ENCODE measurements at places on chromosomes 11 and 22.

GRCh38 chr11:36452961-36453360 lies 57.1 kb downstream of the TRAF6 start:
- DNase-seq, result no peak

DNA sequence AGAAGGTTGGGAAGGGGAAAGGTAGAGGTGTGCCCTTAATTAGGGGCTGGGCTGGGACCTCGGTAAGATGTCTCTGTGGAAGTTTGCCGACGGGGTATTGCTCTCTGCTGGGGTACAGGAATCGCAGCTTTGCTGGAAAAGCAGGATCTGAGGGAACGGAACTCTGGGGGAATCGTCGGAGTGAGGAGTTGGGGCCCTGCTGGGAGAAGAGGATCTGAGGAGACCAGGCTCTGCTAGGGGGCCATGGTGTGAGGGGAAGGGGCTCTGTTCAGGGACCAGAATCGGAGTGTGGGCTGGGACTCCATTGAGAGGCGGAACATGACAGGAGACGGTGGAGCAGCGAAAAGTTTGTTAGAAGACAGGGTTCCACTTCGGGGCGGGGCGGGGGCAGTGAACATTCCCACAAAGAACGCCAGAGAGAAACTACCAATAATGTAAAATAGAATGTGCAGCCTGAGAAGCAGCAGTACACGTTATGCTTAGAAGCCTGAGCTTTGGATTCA lies 456 bp downstream of the AAMDC start:
- peak; percentile 32 for DNase-seq

DNA sequence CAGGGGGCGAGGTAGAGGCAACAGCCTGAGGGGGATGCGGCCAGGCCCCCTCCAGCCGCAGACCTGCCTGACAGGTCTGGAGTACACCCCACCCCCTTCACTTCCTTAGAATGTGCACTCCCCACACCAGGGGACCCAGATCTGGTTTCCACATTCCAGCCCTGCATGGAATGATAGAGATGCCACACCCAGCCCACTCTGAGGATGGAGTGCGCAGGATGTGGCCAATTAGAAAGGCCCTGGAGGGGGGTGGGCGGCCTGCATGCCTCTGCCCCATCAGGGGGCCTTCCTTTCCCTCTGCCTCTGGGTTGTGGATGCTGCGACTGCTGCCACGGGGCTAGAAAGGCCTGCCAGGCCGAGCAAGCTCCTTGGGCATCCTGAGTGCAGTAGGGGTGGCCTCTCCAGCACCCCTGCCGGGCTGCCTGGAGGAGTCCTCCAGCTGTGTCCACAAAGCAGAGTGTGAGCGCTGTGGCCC lies 28.2 kb upstream of the MGAT3 start:
- no peak for DNase-seq

GRCh38 chr11:134385774-134386565 lies 26.1 kb downstream of the B3GAT1 start:
- no peak for DNase-seq

GRCh38 chr11:120168960-120169681 lies 31.2 kb upstream of the TRIM29 start:
- DNase-seq, result no peak

DNA sequence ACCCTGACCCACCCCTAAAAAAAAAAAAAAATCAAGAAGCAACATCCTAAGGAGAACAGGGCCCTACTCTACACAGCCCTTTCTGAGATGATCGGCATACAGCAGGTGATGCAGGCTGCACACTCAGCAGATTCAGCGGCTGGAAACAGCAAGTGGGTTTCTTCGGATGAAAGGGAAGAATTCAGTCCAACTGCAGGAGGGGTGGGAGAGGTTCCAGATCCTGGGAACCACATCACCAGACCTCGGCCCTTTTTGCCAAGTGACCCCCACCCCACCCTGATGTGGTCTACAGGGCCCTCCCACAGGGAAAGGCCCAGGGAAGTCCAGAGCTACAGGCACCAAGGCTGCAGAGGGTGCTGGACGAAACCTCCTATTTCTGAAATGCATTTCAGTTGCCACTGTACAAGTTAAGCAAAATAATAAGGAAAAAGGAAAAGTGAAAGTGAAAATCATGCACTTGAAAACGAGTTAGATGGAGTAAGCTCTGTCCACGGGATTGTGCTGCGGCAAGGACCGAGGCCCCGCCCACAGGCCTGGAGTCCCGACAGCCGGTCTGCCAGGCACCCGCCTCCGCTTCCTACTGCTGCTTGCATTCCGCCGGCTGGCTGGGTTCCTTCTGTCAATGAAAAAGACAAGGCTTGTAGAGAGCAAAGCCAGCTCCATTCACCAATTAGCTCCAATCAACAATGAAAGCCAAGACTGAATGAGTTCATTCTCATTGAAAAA lies 16.0 kb upstream of the PHLDA2 start:
- peak; percentile 83 for DNase-seq

- no peak for DNase-seq
Observed at GRCh38 chr11:60362241-60362640, 16.1 kb upstream of the MS4A7 start.

DNA sequence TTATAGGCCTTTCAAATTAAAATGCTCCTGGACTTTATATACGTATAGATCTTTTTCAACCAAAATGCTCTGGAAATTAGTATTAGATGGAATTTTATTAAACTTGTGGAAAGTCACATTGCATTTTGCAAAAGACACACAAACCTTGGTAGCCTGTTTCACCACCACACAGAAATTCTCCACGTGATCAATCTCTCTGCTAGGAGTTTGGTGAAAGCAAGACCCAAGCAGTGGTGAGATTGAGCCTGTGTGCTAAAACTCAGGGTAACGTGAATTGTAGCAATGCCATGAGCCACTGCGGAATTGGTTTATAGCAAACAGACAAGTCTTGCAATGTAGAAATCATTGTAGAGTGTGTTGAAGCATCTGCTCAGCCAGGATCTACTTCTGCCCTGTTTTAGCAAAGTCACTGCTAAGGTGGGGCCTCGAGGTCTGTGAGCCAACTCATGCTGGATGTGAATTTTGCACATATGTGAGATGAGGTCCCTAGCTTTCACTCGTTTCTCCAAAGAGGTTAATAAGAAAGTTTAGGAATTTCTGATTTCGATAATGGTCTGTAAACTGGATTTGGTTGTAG lies 184.8 kb downstream of the DBX1 start:
- no peak for DNase-seq

GRCh38 chr11:12287374-12288211 lies 89.8 kb upstream of the PARVA start:
- DNase-seq, result peak; percentile 95

DNA sequence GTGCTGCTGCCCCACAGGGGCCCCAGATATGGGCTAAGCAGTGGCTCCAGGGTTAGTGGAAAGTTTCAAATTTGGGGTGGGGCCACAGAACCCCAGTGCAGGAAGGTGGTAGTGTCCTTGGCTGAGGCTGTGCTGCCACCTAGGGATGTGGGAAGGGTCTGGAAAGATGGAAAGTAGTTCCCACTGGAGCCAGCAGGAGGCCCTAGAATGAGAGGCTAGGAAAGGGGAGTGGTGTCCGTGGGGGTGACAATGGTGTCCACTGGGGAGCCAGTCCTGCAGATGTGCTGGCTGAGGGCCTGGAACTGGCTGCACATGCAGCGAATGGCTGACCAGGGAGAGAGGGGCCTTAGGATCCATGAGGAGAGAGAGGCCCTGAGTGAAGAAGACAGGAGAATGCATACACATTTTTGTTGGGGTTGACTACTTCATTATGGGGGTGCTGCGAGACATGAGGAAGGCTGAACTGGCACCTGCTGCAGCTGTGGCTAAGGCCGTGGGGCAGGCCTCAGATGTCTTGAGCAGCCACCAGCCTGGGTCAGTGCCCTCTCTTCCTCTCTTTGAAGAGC lies 21.1 kb downstream of the RFPL3 start:
- DNase-seq, result peak; percentile 39

- no peak for DNase-seq
Observed at GRCh38 chr11:29368126-29368525, 648.7 kb downstream of the KCNA4 start.

- peak; percentile 26 for DNase-seq
Observed at GRCh38 chr11:12214751-12215150, 104.4 kb downstream of the MICAL2 start.

- DNase-seq, result no peak
Observed at GRCh38 chr11:69539416-69540117, 58.1 kb downstream of the LINC01488 start.

DNA sequence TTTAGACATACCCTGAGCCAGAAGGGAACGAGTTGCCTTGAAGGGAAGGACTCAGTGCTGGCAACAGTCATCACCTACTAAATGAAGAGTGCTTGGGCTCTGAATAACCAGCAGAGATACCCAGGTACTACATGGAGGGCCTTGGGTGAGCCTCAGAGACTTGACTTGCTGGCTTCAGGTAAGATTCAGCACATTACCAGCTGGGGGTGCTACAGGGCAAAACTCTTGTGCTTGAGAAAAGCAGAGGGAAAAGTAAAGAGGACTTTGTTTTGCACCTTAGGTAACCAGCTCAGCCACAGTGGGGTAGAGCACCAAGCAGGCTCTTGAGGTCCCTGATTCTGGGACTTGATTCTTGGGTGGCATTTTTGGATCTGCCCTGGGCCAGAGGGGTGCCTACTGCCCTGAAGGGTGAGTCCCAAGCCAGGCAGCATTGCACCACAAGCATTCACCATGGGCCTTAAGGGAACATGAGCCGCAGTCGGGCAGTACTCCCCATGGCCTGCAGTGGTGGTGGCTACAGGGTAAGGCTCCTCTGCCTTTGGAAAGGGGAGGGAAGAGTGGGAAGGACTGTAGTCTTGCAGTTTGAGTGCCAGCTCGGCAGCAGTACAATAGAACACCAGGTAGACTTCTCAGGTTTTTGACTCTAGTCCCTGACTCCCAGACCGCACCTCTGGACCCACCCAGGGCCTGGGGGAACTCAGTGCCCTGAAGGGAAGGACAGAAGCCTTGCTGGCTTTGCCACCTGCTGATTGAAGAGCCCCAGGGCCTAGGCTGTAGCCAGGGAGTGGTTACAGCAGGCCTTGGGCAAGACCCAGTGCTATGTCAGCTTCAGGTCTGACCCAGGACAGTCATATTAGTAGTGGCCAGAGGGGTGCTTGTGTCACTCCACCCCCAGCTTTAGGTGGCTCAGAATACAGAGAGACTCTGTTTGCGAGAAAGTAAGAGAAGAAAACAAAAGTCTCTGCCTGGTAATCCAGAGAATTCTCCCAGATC lies 22.7 kb upstream of the PLEKHA7 start:
- no peak for DNase-seq

- no peak for DNase-seq
Observed at GRCh38 chr22:26672060-26672471, 14.7 kb downstream of the MIAT start.

DNA sequence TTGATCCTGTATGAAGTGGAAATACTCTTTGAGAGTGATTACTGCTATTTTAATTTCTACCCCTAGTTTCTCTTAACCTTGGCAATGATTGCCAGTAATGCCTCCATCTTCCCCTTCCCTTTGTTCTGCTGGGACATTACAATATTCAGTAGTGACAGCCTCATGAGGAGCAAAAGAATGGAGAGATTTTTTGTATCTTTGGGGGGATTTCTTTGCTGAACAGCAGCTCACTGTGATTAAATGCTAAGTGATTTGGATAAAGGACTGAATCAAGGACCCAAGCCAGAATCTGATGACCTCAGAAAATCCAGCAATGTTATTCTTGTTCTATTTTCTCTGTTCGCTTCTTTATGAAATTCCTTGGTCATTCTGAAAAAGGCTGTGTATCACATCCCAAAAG lies 7.0 kb upstream of the SLC1A2 start:
- no peak for DNase-seq

GRCh38 chr11:124760205-124760652 lies 1.9 kb downstream of the ESAM start:
- no peak for DNase-seq

- no peak for DNase-seq
Observed at GRCh38 chr11:66084821-66085475, 14.9 kb downstream of the PACS1 start.

GRCh38 chr11:12110714-12111548 lies 541 bp downstream of the MICAL2 start:
- no peak for DNase-seq

DNA sequence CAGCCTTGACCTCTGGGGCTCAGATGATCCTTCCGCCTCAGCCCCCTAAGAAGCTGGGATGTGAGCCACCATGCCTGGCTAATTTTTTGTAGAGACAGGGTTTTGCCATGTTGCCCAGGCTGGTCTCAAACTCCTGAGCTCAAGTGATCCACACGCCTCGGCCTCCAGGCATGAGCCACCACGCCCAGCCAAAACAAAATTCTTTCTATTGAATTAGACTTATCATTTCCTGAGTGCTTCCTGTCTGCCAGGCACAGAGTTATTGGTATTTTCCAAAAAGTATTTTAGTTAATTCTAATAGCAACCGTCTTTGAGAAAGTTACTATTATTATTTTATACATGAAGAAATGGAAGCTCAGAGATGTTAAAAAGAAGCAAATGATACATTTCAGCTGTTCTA lies 61.4 kb upstream of the LMO2 start:
- no peak for DNase-seq

- peak; percentile 10 for DNase-seq
Observed at GRCh38 chr11:126891556-126892217, 108.9 kb downstream of the KIRREL3 start.

DNA sequence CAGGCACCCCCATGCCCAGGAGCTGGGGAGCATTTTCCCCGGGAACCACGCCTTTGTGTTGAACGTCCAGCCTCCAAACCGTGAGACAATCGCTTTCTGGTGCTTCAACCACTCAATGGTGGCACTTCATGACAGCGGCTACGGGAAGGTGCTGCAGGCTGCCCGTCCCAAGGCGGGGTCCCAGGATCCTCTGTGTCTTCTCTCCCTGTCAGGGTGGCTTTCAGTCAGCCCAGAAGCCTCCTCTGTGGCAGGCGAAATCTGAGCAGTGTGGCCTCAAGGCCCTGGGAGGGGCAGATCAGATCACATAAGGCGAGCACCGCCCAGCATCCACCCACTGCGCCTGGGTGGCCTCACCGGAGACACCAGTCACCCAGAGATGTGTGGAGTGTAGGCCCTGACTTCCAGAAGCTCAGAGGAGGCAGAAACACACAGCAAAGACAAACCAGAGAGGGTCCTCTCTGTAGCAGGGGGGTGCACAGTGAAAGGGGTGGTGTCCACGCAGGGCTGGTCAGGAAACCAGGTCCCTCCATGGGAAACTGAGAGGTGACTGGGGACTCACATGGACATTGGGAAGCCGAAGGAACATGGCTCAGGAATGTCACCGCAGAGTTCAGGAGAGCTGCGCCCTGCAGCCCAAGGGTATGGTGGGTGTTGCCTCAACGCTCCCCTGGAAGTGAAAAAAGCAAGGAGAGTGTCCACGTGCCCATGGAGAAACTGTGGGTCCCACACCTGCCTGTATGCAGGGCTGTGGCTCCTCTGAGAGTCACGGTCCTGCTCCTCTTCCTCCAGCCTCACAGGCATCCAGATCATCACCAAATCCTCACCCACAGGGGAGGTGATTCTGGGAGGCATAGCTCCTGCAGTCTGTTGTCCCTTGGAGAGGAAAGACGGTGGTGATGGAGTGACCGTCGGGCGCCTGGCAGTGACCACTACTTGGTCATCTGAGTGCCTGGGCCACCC lies 1420.7 kb downstream of the TBC1D22A start:
- no peak for DNase-seq
